ENCODE measurements at places on chromosomes 3 and 15. TPM values are rescaled to one million over a fixed set of nuclear protein-coding genes. Genes with fewer than 3 reads are reported as not detected.

DNA sequence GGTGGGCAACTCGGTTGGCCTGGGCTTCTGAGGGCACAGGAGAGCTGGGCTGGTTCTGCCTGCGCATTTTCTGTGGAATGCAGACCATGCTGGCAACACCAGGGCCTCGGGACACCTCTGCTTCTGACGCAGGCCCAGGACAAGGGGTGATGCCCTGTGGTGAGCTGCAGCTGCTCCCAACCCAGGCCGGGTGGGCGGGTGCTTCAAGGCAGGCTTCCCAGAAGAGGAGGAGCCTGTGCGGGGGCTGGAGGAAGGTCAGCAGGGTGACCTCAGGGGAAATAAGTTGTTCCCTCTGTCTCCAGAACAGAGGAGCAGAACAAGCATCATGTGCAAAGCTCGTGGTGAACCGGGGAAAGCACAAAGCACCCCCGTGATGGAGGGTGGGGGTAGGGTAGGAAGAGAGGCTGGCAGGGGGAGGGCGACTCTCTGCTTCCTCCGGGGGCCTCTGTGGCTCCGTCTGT is 11.0 kb upstream of the PLXNA1 start:
- DNase-seq, result peak; percentile 90

Gene PRTG
- 4.9 TPM for total RNA-seq

- peak; percentile 86 for DNase-seq
These were observed 5.3 kb upstream of the TRA2B start for GRCh38 chr3:185942907-185943759.

Gene MME
- 296 TPM for total RNA-seq

Gene NUP210
- 5.5 TPM for total RNA-seq

- DNase-seq, result no peak
These were observed 24.3 kb downstream of the TBC1D21 start for GRCh38 chr15:73897441-73898261.

- no peak for DNase-seq
These were observed 14.1 kb downstream of the SLCO3A1 start for GRCh38 chr15:91867581-91868026.

DNA sequence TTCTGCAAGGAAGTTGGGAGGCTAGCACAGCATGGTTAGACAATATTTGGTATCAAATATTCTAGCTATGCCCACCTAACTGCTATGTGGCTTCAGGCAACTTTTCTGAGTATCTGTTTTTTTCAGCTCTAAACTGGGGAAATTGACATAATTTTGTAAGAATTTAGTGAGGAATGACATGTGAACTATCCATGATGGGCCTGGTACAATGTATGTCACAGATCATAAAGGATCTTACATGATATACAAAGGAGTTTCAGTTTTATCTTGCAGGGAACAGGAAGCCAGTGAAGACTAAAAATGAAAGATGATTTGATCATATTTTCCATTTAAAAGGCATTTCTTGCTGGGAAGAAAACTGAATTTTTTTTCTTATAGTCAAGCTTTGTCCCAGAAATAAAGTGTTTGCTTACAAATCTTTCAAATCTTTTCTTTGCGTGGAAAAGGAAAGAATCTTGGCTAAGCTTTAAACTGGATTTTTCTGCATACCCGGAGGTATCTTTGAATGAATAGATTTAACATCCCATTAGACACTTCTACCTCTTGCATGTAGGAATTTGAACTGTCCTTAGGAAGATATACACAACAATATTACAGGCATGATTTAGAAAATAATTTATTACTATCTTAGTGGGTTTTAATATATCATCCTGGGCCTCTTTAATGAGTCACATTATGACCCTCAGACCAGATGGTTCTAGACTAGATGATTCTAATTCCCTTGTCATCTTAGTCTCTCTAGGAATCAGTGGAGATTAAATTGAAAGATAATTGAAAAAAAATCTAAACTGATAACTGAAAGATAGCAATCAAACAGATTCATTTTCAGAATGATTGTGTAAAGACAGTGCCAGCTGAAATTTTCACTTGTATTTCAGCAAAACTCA is 436.0 kb upstream of the THBS1 start:
- DNase-seq, result no peak

DNA sequence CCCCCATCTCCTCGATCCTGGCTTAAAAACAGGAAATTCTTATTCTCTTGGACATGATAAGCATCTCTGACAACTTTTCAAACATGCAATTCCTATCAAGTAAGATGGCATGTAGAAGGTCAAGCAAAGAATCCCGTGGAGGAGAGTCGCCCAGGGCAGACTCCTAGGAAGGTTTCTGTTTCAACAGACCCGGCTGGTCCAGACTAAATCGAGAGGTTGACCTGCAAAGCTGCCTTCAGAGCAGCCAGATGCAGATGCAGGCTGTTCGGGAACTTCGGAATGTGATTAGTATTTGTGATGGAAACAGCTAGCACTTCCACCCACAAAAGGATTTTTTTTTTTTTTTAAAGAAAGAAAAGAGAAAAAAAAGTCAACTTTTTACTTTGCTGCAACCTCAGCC is 216.8 kb downstream of the NR1D2 start:
- DNase-seq, result no peak

DNA sequence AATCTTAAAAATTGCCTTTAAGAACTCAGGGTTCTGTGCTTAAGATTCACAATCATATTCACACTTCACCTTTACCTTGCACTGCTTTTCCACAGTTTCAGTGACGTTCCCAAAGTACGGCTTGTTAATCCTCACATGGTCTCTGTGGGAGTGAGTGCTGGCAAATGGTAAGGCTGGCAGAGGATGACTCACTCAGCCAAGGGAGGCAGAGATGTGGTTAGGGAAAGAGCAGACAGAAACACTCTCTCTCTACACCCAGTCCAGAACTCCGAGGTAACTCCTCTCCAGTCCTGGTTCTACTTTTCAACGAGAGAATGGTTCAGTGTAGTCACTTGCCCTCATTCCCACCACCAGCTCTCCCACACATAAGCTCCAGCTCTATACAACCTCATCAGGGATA is 33.1 kb downstream of the RASGRP1 start:
- DNase-seq, result no peak

Gene CCDC39
- total RNA-seq, result 0.58 TPM
